ENCODE measurements at places on chromosomes 3 and 15. TPM values are rescaled to one million over a fixed set of nuclear protein-coding genes. Genes with fewer than 3 reads are reported as not detected.

SMCO1 gene
- total RNA-seq: not detected

HIGD2B gene
- total RNA-seq: not detected

IL5RA gene
- total RNA-seq: 1.8 TPM

CEP152 gene
- 3.3 TPM for total RNA-seq

ST8SIA2 gene
- total RNA-seq: not detected

GOLGA8T gene
- not detected for total RNA-seq

MME gene
- total RNA-seq: 4.3 TPM

GUCA1C gene
- not detected for total RNA-seq

LRRN1 gene
- total RNA-seq: 4.3 TPM

ZNF385D gene
- 81.3 TPM for total RNA-seq

NCBP2 gene
- 44.1 TPM for total RNA-seq

ALG1L2 gene
- not detected for total RNA-seq

PPARG gene
- 8.5 TPM for total RNA-seq

SUCLG2 gene
- total RNA-seq: 25.5 TPM

VIPR1 gene
- total RNA-seq: 48.7 TPM

TMEM202 gene
- not detected for total RNA-seq

HYAL1 gene
- total RNA-seq: 6.1 TPM

AHSG gene
- not detected for total RNA-seq

SLC22A14 gene
- not detected for total RNA-seq
